ENCODE measurements at places on chromosomes 2 and 18. TPM values are rescaled to one million over a fixed set of nuclear protein-coding genes. Genes with fewer than 3 reads are reported as not detected.

SLC38A11 gene
- not detected for total RNA-seq

SGPP2 gene
- 0.05 TPM for total RNA-seq

RAB6C gene
- total RNA-seq = not detected

CDCA7 gene
- 13.2 TPM for total RNA-seq

PAIP2B gene
- 1.9 TPM for total RNA-seq

KCNIP3 gene
- total RNA-seq = 0.51 TPM

SUMO1 gene
- 123 TPM for total RNA-seq

GPR45 gene
- not detected for total RNA-seq

DHRS9 gene
- not detected for total RNA-seq

IL1RN gene
- not detected for total RNA-seq

LANCL1 gene
- 20.6 TPM for total RNA-seq

CYP27C1 gene
- not detected for total RNA-seq

PMAIP1 gene
- total RNA-seq = 14.3 TPM

CREB1 gene
- 56.2 TPM for total RNA-seq

TFCP2L1 gene
- total RNA-seq = 0.28 TPM

SMYD5 gene
- 26.5 TPM for total RNA-seq
